ENCODE measurements at places on chromosomes 5 and 9.

- no peak for DNase-seq
These were observed 53.8 kb downstream of the CD180 start for GRCh38 chr5:67142816-67143215.

DNA sequence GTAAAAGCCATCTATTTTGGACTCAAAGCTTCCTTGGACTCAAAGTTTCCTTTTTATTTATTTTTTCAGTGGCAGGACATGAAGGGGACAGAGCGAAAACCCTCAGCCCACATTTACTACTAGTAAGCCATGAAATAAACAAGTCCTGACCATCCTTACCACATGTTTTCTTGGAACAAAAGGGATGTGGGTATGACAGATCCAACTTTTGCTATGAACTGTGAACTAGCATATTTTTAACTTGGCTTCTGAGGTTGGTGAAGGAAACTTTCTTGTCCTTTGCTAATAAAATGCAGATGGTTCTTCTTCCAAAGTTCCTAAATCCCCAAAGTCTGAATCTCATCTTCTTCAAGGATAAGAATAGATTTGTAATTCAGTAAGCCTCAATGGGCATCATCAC lies 122.7 kb upstream of the TNC start:
- DNase-seq, result no peak

GRCh38 chr9:88975966-88976889 lies 15.0 kb upstream of the S1PR3 start:
- no peak for DNase-seq

GRCh38 chr5:106267256-106267655 lies 1403.5 kb downstream of the EFNA5 start:
- DNase-seq, result no peak

DNA sequence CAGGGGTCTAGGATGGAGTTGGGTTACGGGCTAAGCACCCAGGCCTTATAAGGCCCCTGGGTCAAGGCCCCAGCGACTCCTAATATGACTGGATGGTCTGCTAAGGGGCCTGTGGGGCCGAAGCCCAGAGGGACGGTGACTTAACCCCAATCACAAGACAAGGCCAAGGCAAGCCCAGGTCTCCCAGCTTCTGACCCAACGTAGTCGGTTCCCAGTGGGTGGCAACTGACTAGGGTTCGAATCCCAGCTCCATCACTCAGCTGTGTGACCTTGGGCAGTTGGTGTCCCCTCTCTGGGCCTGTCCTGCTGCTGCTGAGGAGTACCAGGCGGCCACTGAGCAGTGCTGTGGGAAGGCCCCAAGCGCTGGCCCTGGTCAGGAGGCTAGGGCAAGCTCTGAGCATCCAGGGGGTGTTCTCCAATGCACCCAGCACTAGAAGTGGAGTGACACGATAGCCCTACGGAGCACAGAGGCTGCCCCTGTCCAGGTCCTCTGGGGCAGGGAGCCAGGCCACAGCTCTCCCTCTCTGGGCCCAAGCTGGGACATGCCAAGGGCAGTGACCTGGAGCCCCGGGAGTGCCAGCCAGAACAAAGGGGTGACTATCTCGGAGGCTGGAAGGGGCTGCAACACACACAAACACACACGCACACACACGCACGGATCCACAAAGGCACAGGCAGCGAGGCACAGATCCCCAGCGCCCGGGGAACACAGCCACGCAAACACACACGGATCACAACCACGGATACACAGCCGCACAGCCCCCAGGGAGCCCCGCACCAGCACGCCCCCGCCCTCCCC lies 512 bp downstream of the AK1 start:
- DNase-seq, result no peak
